ENCODE measurements at places on chromosomes 1 and 21.

- no peak for DNase-seq
Observed at GRCh38 chr1:61085983-61086644, 3.8 kb downstream of the NFIA start.

DNA sequence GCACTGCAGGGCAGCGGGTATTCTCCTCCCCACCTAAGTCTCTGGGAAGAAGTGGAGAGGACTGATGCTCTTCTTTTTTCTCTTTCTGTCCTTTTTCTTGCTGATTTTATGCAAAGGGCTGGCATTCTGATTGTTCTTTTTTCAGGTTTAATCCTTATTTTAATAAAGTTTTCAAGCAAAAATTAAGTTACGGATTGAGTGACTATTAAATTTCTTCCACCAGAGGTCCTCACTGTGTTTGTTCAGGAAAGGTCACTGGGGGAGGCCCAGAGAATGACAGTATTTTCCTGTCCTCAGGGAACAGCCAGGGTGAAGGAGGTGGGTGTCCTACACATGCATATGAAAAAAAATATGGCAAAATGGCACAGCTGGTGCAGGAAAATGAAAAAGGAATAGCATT lies 4.4 kb upstream of the ELF3 start:
- DNase-seq = no peak

- DNase-seq = no peak
Observed at GRCh38 chr1:27000817-27001460, 7.4 kb downstream of the TRNP1 start.

DNA sequence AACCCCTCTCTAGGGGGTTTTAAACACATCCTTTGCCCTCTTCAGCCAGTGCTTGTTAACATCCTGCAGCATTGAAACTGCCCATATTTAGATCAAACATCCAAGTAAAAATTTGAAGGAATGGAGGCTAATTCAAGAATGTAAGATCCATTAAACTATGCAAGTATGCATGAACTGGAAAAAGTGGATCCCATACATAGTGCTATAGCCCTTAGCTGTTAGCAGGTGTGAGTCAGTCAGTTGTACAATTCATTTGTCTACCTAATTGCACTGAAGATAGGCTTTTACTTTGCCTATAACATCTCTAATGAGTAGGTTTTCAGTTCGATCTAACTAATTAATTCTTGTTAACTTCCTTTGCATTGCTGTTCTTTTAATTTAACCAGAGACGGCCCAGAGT lies 270.9 kb downstream of the LMO4 start:
- no peak for DNase-seq

DNA sequence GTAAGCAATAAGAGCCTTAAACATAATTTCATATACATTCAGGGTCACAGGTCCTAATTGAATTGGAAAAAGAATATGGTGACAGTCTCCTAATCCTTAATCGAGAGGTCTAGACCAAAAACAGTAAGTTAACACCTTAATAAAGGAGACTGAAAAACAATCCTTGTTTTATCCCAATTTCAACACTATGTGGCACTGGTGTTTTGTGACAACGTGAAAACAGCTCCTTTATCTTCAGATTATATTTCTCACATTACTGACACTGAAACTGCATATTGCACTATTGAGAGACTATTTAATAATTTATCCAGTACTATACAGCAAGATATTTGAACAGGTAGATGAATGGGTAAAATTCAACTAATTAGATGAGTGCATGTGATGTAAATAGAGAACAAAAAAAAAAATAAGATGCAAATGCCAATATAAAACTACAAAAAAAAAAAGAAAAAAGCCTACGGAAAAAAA lies 34.1 kb downstream of the TP53BP2 start:
- DNase-seq = no peak

GRCh38 chr1:213686983-213687382 lies 300.8 kb upstream of the PROX1 start:
- no peak for DNase-seq

GRCh38 chr1:218377143-218377660 lies 32.1 kb downstream of the TGFB2 start:
- DNase-seq = peak; percentile 91

DNA sequence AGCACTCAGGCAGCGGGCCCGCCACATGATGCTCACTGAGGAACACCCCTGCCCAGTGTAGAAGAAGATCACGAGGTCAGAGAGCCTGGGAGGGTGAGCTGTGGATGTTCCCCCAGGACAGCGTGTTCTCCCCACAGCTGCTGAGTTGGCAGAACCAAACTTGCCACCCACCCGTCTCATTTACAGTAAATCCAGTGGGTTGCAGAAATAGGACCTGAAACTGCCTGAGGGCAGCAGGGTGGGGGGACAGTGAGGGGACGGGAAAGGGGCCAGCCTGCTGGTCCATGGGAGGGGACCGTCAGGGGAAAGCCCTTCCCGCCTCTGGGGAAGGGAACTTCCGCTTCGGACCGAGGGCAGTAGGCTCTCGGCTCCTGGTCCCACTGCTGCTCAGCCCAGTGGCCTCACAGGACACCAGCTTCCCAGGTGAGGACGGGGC lies at the start of gene C1QB:
Gene C1QB, plus strand, starts transcription at position 356 of the 436 bp plus-strand sequence. CDS start 6,227 bp downstream, outside the sequence.
- no peak for DNase-seq

GRCh38 chr1:201429736-201430501 lies 8.4 kb upstream of the TNNI1 start:
- no peak for DNase-seq

DNA sequence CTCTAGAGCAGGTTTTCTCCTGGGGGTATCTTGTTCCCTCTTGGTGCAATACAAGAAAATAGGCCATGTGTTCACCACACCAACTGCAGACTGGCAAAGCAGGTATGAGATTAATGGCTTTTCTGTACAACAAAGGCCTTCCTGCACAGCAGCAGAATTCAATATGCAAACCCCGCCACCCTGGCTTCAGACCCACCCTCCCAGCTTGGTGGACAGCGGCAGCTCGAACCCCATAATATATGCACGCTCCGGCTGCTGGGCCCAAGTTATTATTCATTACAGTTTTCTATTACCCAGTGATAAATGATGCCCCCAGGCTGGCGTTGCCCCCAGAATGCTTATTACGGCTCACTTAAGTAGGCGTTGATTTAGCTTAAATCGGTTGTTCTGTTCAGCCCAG lies 144.2 kb downstream of the RRAGC start:
- DNase-seq = no peak

- no peak for DNase-seq
Observed at GRCh38 chr21:45496968-45497845, 45.0 kb downstream of the SLC19A1 start.

- DNase-seq = no peak
Observed at GRCh38 chr1:158021721-158022120, 28.3 kb downstream of the KIRREL1 start.

DNA sequence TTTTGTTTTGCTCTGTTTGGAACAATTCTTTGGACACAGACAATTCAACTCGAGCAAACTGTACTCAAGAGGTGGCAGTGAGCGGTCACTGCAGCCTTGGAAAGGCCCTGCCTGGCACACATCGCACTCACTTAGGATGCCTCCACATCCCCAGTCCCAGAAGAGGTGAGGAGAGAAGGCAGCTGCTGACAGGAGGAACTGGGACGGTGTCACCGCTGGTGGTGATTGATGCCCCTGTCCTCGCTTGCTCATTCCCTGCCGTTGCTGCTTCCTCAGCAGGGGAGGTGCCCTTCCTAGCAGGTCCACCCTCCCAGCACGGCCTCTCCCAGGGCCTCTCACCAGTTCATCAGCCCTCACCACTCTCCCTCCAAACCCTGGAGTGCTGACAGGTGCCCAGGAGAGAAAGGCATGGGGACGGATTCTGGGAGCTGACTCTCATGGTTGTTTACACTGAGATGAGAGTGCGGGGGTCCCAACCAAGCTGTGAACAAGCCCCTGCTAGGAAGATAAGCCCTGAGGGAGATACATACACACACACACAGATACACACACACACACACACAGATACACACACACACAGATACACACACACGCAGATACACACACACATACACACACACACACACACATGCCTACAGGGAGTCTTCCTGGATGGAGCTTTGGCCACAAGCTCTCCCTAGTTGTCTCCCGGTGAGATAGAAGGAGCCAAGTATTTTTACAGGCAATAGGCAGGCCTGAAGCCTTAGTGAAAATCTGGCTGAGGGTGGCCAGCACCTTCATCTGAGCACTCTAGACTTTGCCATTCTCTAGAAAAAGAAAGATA lies 101.1 kb downstream of the CDC7 start:
- no peak for DNase-seq

DNA sequence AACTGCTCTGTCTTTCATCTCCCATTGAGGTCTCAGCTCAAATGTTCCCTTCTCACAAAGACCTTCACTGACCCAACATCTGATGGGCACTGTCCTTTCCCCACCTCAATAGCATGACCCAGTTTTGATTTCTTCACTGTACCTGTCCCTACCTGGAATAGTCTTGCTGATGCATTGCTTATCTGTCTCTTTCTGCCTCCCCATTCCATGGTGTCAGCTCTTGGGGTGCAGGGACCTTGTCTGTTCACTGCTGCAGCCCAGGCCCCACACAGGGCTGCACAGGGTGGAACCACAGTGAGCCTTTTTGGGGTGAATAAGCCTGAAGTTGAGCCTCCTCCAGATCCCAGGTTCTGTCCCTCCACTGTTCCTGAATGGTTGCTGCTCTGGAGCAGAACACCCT lies 414.9 kb downstream of the PTPRU start:
- DNase-seq = no peak

DNA sequence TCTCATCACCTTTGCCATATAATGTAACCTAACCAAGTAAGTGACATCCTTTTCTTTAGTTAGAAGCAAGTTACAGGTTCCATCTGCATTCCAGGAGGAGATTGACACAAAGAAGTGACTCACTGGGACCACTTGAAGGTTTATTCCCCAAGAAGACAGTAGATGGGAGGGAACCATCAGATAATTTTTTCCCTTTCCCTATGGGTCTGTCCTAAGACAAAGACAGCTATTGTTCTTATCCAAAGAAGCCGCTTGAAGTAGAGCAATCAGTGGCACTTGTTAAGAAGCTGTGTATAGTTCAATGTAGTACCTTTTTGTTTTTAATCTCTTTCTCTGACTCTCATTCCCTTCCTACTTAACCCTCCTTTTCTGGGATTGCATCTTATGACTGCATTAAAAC lies 139.9 kb upstream of the B3GALT2 start:
- no peak for DNase-seq

DNA sequence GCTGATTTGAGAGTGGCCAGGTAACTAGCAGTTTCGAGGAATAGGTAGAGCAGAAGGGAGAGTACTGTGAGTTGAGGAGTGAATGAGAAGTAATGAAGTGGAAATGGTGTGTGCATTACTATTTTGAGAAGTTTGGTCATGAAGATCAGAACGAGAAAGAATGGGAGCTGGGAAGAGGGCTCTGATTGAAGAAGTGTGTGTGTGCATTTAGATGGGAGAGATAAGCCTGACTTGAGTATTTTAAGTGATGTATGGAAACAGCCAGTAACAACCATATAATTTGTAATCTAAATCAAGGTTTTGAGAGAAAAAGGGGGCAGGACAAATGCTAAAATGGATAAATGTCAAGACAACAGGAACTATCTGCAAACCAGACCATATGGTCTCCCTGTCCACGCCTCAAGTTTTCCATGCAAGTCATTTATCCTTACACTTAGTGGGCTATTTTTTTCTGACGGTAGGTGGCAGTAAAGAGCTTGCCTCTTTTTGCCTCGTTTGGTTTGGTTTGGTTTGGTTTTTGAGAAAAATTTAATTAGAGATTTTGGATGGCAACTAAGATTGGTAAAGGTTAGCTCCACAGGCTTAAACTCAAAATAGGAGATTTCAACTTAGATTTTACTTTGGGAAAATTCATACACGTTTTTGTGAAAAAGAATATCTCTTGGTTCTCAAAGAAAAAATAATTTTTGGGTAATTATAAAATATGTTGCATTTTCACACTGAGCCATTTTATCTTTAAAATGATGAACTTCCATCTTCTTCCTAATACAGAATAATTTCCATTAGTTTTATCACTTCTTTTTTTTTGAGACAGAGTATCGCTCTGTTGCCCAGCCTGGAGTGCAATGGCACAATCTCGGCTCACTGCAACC lies 9.5 kb upstream of the B3GALNT2 start:
- DNase-seq = no peak

- DNase-seq = no peak
Observed at GRCh38 chr1:101081496-101082488, 56.2 kb upstream of the DPH5 start.

GRCh38 chr1:240683576-240683975 lies 71.6 kb upstream of the GREM2 start:
- DNase-seq = no peak
